Right lung (tissue), 10 donors: ENCODE measurements at places on chromosomes 2 and 18. TPM values are rescaled to one million over a fixed set of nuclear protein-coding genes. Genes with fewer than 3 reads are reported as not detected.

The ERFE gene
- polyA plus RNA-seq, result 0.39 TPM

- no peak for DNase-seq
Observed at GRCh38 chr2:84160453-84160852, 298.6 kb downstream of the SUCLG1 start.

- DNase-seq, result no peak
Observed at GRCh38 chr2:174035117-174035635, 70.0 kb upstream of the SP3 start.

DNA sequence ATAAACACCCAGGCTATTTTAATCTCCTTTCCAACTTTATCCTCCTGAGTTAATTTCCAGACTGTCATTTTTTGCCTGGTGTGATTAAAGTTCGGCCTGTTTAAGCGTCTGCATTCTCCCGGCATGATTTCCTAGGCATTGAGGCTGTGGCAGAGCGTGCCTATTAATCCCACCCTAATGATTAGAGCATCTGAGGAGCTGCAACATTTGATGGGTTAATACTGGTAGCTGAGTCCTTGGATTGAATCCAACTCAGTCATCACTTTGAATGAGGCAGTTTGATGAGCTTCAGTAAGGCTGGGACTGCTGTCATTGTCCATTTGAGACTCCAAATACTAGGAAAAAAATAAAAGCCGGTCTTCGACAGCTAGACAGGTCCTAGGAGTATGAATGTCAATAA lies 882.5 kb downstream of the SLC4A3 start:
- DNase-seq, result no peak

GRCh38 chr2:60311524-60311923 lies 241.9 kb downstream of the BCL11A start:
- DNase-seq, result no peak

GRCh38 chr2:229363185-229363814 lies 92.2 kb upstream of the PID1 start:
- DNase-seq, result no peak

DNA sequence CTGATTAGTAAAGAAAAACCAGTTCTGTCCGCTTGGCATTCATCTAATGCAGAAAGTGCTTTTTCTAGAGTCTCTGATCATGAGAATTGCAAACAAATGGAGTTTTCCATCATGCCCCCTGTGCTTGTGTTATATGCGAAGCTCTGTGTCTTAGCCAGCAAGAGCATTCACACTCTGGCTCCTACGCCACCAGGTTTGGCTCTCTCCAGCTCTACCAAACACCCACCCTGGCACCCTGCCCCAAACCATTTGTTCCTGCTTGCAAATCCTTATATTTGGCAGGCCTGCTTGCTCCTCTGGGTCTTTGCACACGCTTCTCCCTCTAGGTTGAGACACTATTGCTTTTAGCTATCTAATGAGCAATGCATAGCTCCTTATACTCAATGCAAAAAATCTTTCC lies 204.1 kb upstream of the CYRIA start:
- no peak for DNase-seq

The RFX8 gene
- 1.1 TPM for polyA plus RNA-seq

DNA sequence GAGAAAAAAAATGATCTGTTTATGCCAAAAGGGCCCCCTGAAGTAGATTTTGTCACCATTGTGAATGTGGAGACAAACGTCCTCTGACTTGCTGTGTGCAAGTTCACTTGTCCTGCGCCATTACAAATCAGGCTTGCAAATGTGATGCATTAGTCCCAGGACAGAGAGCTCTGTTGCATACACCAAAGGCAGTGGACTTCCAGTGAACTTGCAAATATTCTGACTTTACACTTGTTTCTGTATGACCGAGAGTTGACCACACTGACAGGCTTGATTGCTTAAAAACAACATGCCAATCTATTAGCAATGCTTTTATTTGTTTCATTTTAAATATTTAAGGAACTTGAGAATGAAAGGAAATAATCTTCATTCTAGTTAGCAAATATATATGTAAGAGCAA lies 293.2 kb downstream of the PLCL1 start:
- no peak for DNase-seq

The ANKRD53 gene
- polyA plus RNA-seq, result 2.4 TPM

The SIX3 gene
- not detected for polyA plus RNA-seq

The GULP1 gene
- 63.9 TPM for polyA plus RNA-seq

The BCL11A gene
- polyA plus RNA-seq, result 24.8 TPM

The ASB18 gene
- polyA plus RNA-seq, result 0.06 TPM

DNA sequence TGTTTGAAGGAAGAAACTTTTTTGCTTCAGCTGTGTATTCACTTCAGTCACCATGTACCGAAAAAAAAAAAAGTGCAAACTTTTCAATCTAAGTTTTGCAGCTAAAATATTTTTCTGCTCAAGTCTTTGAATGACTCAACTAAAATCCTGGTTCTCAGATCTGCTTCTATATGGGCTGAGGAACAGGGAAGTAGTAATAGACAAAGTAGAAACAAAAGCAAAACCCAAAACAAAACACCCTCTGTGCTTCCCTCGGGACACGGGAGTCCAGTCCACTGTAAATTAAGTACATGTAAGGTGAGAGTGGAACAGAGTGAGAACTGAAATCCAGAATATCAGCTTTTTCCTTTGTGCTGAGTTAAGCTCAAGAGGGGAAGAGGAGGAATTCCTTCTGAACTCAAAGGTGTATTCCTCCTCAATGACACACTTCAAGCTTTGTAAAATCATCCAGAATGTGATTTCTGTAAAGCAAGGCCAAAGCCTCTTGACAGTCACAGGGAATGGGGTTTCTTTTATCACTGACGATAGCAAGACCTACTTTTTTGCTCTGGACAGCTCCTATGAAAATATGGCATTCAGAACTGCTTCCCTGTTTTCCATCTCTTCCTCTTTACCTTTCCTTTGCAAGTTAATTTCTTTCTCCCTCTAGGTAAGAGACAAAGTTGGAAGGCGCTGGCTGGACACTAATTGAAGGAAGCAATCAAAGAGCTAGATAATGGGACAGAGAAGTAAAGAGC lies 433.5 kb upstream of the MMADHC start:
- DNase-seq, result no peak

The CDH19 gene
- polyA plus RNA-seq, result 0.21 TPM

The NGEF gene
- 1.0 TPM for polyA plus RNA-seq

DNA sequence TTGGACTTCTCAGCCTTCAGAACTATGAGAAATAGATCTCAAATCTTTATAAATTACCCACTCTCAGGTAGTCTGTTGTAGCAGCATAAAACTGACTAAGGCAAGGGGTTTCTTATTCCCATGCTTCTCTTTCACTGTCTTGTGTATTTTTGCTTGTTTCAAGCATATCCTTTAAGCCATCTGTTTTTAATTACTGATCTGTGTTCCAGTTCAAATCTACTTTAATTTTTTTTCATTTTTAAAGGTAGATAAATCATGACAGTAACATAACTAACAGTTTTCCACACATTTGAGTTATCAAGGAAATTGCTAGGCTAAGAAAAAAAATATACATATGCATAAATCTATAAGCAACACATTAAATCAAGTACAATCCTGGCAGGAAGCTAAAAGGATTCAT lies 317.9 kb upstream of the TNP1 start:
- no peak for DNase-seq

GRCh38 chr2:197212344-197213262 lies 98.0 kb downstream of the ANKRD44 start:
- no peak for DNase-seq

The KIF1A gene
- polyA plus RNA-seq, result 1.8 TPM

DNA sequence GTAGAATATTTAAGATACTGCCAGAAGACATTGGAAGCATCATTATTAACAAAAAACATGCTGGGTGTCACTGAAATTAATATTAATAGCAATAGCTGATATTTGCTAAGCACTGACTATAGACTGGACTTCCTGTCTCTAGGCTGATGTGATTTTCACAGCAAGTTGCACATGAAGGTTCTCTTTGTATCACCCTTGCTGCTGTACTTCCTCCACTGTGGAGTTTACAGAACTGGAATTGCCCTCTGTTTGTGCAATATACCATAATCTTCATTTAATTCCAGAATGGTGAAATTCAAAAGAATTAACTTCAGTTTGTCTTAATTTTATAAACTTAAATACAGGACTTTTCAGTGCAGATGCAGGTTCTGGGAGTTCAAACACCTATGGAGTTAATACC lies 585.1 kb downstream of the RNF144A start:
- no peak for DNase-seq

GRCh38 chr2:82954868-82955267 lies 1504.2 kb downstream of the SUCLG1 start:
- no peak for DNase-seq

DNA sequence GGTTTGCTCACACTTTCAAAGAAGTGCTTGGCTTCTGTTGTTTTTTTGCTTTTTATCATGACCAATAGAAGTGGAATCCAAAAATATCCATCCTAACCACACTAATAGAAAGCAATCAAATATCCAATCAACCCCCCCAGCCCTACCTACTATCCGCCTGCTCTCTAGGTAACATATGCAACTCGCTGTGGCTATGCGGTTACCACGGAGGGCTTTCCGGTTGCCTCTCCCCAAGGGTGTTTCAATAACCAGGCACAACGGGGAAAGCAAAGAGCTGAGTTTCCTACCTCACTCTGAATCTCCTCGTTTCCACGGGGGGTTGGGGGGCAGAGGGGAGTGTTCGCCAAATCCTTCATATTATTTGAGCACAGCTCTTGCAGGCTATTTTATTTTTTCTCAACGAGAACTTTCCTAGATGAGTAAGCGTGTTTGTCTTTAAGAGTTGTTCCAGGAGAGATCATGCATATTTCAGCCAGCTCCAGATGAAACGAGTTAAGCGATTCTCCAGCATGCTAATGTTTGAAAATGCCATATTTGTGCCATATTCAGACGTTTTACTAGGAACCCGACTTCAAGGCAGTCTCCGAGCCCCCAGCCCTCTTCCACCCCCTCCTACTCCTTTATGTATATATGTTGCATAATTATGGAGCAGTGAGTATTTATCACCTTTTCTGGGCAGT lies 30.3 kb downstream of the PAX3 start:
- no peak for DNase-seq

GRCh38 chr2:7394195-7394594 lies 477.0 kb downstream of the RNF144A start:
- no peak for DNase-seq

GRCh38 chr2:96409820-96410164 lies 74.2 kb downstream of the NCAPH start:
- peak; percentile 60 for DNase-seq

DNA sequence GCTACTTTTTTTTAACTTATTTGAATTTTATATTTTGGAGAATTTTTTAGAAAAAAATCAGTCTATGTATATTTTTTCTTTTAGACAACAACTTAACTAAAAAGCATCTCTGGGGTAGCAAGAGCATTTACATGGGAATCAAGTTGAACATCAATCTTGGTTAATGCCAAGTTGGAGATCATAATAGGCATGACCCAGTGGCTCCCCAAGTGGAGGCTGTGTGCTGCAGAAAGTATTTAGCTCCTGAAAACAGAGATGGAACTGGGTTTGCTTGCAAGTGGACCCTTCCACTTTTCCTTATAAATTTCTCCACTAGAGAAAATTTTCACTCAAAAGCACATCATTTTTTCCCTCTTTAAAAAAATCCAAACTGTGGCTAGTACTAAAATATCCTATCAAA lies 23.9 kb upstream of the CAVIN2 start:
- DNase-seq, result no peak

GRCh38 chr2:19864381-19864780 lies 37.4 kb downstream of the TTC32 start:
- DNase-seq, result no peak

DNA sequence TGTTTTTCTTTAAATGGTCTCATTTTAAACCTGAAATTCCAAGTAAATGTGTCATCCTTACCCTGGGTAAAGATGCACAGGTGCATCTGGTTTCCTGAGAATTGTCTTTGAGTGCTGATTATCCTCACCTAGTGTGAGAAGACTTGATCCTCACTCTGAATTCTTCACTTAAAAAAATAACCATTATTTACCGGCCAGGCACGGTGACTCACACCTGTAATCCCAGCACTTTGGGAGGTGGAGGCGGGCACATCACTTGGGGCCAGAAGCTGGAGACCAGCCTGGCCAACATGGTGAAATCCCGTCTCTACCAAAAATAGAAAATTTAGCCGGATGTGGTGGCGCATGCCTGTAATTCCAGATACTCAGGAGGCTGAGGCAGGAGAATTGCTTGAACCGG lies 9.9 kb upstream of the WNT6 start:
- no peak for DNase-seq

GRCh38 chr2:17401096-17401495 lies 117.1 kb downstream of the RAD51AP2 start:
- DNase-seq, result no peak

GRCh38 chr2:158729451-158729850 lies 65.7 kb upstream of the DAPL1 start:
- no peak for DNase-seq

DNA sequence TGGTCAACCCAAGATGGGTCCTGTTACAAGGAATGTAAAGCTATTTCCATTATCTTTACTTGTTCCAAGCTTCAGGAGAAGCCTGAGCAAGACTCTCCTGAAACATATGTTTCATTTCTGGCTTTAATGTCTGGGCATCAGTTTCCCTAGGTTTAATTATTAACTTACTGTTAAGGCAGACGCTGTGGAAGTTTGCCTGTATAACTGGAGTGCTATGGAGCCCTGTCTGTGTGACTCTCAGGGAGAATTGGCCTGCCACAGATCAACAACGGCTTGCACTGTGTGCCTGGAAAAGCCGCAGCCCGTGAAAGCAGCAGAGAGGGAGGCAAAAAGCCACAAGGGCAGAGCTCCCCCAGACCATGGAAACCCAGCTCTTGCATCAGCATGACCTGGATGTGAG lies 22.1 kb upstream of the LONRF2 start:
- no peak for DNase-seq

DNA sequence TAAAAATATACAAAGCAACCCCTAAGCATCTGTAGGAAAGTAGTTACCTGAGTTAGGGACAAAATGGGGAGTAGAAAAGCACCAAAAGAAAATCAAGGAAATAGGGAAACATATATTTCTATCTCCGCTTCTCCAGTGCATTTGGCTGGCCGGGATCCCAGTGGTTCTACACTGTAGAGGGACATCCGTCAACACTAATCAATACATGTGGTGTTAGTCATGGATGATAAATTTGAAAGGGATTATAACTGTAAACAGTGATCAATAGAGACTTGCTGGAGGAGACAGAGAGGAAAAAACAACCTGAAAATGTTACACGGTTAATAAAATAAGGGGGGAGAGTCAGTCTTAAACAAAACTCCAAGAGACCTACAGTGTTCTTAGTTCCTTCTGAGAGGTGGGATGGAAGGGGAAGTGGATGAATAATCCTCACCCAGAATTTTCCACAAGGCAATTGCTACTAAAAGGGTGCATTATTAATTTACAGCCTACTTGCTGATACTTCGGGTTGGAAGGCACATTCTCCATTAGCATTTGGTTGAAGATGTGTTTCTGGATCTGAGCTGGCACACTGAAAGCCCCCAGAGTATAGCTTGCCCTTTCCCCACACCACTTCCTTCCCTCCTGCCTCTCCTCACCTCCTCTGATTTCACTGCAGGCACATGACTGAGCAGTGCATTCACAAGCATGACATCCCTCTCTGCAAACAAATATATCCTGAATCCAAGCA lies 530.0 kb downstream of the BCL11A start:
- no peak for DNase-seq

GRCh38 chr2:29475499-29475898 lies 360.3 kb downstream of the CLIP4 start:
- no peak for DNase-seq
